ENCODE measurements at places on chromosomes 2 and 18.
A peak's percentile ranks its signal among the peaks of the same experiment; 100 is the strongest.

DNA sequence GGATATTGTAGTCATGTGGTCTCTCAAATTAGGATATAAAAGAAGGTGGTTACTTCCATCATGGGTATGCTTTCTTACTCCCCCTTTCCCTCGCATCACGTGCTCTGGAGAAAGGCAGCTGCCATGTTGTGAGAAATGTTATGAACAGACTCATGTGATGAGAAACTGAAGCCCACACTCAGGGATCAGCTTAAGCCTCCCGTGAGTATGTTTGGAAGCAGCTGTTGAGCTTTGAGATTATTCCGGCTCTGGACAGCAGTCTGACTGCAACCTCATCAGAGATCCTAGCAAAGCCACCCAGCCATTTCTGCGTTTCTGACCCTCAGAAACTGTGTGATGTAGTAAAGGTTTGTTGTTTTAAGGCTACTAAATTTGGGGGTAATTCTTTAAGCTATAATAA, 700.1 kb downstream of the ADCYAP1 start:
- DNase-seq, result no peak

DNA sequence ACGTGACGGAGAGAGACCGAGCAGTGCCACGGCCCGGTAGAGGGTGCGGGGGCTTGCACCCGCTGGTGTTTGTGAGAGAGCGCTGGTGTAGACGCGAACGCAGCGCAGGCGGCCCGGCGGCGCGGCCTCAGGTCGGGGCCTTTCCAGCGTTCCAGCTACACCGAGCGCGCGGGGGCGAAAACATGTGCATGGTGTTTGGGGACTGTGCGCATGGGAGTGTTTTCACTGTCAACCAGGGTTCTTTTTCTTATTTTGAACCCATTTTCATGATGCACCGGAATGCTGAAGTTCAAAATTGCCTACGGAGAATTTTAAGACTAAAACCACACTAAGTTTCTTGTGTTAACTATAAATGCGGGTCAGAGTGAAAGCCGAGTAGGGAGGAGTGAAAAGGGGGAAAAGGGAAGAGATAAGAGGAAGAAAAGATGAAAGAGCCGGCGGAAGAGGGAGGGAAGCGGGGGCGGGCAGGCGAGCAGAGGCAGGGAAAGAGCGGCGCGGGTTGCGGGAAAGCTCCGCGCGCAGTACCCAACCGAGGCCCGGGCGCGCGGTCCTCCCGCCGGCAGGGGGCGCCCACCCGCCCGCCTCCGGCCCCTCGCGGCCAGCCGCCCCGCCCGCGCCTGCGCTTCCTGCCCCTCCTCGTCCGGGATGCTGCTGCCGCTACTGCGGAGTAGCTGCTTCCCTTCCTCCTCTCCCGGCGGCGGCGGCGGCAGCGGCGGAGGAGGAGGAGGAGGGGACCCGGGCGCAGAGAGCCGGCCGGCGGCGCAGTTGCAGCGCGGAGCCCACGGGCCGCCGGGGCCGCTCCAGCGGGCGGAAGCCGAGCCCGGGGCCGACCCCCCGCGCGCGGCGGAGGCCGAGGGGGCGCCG, at the start of gene RAB12:
Gene RAB12 (plus strand): TSS at position 643 of the 864 bp plus-strand sequence. CDS start 3 bp downstream, at position 646.
- peak; percentile 76 for DNase-seq

GRCh38 chr2:186543561-186544131, 46.2 kb upstream of the ITGAV start:
- DNase-seq, result peak; percentile 52

DNA sequence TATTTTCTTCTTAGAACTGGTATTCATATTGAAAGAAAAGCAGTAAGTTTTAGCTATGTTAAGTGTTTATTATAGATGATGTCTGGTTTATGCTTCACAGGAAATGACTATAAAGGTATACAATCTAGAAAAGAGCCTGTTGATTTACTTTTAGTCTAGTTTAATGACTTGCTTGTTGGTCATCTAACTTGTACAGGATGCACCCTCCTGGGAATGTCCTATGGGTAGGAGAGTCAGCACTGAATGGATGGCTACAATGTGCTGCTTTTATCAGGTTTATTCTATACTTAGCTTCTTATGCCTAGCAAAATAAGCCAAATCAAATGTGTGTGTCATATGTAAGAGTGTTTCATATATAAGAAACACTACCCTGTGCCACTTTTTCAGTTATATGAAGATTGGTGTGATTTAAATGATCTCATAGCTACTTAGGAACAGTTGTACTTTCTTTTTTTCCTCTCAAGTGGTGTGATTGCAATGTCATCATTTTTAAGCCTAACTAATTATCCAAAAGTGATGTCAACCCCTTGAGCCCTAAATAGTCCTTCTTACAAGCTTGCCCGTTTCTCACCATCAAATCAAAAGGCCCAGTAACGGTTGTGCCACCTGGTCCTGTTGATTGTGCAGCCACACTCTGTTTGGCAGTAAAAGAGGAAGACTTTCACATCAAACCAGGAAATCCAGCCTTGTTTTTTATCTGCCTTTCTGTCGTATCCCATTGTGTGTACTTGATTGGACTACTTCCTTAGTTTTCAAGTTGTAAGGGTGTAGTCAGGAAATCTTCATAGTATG, 176.0 kb downstream of the DIS3L2 start:
- DNase-seq, result no peak

DNA sequence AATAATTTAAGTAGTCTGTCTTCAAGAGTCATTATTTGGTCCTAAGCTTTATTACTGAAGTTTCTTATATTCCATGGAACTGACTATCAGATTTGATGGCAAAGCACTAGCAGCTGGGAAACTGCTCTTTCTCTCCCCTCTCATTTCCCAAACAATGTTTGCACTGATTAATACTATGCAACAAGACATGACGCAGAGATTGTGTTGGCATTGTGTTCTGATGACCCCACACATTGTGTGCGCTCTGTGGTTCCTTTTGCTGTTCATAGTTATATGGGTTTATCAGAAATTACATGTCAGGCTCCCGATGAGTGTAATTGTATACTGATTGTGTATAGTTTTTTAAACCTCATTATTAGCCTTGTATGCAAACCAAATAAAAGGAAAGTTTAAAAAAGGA, 331.6 kb upstream of the FANCL start:
- no peak for DNase-seq

DNA sequence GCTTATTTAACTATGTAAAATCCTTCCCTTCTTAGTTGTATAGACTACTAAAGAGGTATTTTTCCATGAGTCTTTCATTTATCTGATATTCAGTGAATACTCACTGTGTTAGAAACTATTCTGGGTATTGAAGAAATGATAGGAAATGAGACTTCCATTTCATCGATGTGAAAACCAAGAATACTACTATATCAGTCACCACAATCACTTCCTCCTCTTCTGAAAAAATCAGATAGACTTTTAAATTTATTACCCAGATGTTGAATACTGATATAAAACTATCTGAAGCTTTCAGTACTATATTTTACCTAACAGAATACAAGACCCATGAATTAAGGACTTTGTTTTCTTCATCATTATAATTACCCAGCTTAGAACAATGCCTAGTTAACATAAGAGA, 1801.1 kb upstream of the CELF4 start:
- DNase-seq, result no peak

GRCh38 chr2:173290046-173290445, 64.6 kb upstream of the CDCA7 start:
- DNase-seq, result no peak

GRCh38 chr18:9429662-9429993, 45.7 kb upstream of the RALBP1 start:
- no peak for DNase-seq

DNA sequence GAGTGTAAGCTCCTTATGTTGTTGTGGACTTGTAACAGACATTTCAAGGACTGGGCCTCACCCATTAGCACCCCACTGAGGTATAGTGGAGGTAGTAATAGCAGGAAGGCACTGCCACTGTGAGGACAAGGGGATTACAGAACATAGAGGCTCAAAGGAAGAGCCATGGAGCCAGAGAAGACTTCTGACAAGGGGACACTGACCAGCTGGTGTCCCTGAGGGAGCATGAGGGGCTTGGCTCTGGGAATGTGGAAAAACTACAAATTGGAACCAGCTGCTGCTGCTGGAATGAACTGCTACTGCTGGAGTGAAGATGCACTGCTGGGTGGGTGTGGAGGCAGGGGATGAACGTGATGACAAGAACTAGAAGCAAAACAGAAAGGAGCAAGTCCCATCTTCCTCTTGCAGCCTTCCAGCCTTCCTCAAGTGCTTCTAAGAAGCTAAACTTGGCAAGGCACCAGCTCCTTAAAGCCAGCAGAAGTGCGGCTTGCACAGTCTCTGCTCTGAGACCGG, 167.3 kb upstream of the NOSTRIN start:
- no peak for DNase-seq

GRCh38 chr2:214069254-214069653, 341.6 kb upstream of the VWC2L start:
- DNase-seq, result no peak

DNA sequence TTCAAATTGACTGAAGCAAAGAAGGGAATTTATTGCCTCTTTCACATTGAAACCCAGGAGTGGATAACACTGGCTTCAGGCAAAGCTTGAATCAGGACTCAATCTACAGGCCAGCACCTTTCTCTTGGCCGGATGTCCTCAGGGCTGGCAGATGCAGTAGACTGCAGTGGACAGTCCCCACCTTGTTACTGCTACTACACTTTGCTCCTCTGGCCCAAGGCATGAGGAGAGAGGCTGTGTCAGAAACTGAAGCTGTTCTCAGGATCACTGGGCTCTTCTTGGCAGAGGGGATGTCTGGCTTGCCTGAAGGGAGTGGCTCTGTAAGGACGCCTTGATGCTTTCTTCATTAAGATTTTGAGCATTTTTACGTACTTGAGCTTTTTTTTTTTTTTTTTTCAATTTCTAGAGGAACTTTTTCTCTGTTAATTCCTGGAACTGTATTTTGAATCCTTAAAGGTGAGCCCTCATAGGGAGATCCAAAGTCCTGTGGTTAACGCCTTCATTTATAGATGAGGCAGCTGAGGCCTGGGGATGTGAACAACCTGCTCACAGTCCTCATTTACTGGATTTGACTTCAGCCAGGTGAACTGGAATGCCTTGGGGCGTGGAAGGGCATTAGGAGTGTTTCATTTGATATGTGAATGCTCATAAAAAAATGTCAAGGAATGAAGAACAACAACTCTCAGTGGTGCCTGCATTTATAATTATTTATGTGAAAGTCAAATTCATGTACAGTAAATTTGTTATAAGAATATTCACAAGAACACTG, 36.6 kb downstream of the CASP10 start:
- no peak for DNase-seq

- DNase-seq, result no peak
These were observed 31.7 kb downstream of the GPR39 start for GRCh38 chr2:132448331-132448730.

DNA sequence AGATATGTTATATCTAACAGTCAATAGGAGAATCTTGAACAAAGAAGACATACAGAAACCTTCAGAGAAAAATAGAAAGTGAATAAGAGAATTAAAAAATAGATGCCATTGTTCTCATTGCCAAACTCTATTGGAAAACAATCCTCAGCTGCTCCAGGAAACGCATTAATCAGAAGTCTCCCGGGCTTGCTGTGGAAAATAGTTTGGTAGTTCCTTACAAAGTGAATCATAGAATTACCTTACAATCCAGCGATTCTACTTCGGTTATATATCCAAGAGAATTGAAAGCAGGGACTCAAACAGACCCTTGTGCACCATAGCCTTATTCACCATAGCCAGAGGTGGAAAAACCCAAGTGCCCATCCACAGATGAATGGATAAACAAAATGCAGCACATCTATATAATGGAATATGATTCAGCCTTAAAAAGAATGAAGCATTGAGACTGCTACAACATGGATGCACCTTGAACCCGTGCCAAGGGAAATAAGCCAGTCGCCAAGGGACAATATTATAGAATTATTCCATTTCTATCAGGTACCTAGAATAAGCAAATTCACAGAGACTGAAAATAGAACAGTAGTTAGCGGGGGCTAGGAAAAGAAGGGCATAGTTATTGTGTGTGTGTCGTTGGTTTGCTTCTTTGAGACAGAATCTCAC, 21.9 kb upstream of the CHRNA1 start:
- no peak for DNase-seq

- no peak for DNase-seq
These were observed 807 bp upstream of the NEU4 start for GRCh38 chr2:241808051-241808720.

DNA sequence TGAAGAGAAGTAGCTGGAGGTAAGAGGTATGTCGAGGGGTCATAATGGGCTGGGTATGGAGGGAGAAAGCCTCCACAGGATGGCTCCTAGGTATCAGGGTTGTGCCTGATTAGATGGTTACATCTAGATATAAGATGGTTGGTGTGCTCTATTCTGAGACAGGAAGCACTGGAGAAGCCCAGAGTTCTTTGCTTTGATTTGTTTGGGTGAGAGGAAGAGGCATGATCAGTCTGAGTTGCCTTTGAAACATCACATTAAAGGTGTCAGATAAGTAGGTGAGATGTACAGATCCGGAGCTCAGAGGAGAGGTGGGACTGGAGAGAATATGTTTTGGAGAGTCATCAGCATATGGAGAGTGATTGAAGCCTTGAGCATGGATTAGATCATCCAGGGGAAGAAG, 74.1 kb downstream of the KLHL29 start:
- no peak for DNase-seq

DNA sequence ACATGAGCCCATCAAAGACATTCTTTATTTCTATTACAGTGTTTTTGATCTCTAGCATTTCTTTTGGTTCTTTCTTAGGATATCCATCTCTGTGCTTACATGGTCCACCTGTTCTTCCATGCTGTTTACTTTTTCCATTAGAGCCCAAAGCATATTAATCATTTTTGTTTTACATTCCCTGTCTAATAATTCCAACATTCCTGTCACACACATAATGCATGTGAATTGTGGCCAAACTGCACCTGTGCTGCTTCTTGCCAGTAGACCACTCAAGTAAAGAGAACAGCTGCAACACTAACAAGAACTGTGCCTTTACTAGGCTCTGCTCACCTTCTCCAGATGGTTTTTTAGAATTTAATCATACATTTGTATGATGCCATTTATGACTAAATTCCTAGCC, 103.0 kb downstream of the PTH2R start:
- DNase-seq, result no peak

- DNase-seq, result no peak
These were observed 1.4 kb upstream of the HSBP1L1 start for GRCh38 chr18:79962835-79963657.

- DNase-seq, result no peak
These were observed 53.1 kb downstream of the FIGN start for GRCh38 chr2:163682695-163683094.

GRCh38 chr18:59996370-59996966, 96.7 kb downstream of the PMAIP1 start:
- no peak for DNase-seq

- DNase-seq, result peak; percentile 67
These were observed 13.6 kb upstream of the ANKRD53 start for GRCh38 chr2:70964596-70965386.

GRCh38 chr2:84838434-84839145, 42.3 kb downstream of the TRABD2A start:
- DNase-seq, result no peak

- no peak for DNase-seq
These were observed 183.1 kb downstream of the STK39 start for GRCh38 chr2:168064011-168064998.

GRCh38 chr2:62974999-62975398, 75.6 kb upstream of the OTX1 start:
- no peak for DNase-seq

DNA sequence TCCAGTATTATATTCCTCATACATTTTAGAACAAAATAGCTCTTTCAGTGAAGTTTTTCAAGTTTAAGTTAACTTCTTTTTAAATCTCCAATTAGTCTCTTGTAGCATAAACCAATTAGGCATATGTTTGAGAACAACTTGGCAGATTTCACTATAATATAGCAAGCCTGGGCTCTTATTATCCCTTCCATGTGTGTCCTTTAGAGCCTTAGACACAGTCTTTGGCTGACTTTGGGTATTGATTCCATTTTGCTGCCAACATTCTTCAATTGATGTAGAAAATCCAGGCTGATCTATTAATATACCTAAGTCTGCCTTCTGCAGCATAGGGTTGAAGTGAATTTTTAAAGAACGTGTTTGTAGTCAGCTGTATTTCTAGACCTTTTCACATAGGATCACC, 179.1 kb upstream of the RPRM start:
- no peak for DNase-seq

All from cerebellar cortex (tissue), 1 donor.